ENCODE measurements at places on chromosomes 2 and 18.

GRCh38 chr2:100855606-100856005, 35.7 kb downstream of the NPAS2 start:
- DNase-seq = no peak

DNA sequence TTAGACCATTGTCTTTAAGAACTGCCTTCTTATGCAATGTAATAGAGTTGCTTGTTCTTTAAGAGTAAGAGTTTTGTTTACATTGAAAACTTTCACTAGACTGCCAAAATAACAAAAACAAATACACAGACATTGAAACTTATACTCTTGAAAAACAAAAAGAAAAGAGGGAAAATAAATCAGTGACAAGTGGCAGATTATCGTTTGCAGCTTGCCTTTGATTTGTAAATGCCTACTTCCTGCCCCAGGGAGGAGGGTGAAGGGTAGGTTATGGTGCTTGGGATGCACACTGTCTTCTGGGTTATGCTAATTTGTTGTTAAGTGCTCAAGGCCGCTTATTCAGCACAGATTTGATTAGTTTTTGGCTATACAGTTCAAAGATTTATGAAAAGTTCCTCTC, 198.7 kb downstream of the TGIF1 start:
- DNase-seq = no peak

- no peak for DNase-seq
These were observed 5.6 kb downstream of the RBKS start for GRCh38 chr2:27884601-27885000.

DNA sequence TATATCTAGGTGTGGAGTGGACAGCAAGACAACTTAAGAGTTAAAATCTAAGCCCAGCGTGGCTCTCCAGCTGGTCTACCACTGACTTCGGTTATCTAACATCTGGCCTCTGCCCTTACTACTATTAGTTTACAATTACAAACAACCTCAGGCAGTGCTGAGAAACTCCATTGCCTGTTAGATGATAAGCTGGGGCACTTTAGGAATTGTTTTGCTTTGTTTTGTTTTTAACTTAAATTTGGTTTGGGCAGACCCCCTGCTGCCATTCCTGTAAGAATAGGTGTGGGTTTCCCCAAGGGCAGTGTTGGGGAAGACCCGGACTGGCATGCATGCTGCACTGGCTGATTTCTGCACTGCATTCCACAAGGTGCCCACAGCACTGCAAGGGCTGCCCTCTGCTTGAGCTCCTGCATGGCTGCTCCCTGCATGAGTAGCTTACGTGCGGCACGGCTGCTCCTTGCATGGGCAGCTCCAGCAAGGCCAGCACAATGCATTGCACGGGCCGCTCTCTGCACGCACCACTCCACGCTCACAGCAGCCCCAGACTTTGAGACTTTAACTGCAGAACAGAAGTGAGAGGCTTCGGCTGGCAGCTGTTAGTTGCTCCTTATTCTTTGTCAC, 74.2 kb upstream of the SERTAD2 start:
- DNase-seq = no peak

DNA sequence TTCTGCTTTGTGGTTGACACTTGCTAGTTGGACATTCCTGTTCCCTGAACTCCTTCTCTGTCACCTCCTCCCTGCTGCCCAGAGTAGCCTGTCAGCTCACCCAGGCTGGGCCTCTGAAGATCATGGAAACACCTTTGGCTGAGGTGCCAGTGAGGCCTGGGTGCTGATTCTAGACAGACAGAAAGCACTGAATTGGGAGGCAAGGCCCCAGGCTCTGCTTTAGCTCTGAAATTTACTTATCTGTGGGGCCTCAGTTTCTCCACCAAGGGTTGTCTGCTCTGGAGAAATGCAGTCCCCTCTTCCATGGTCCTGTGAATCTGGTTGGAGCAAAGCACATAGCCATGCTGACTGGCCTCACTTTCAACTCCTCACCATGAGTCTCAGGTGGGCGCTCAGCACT, 104.6 kb upstream of the SIX3 start:
- no peak for DNase-seq

- DNase-seq = no peak
These were observed 13.4 kb upstream of the HPCAL1 start for GRCh38 chr2:10289352-10289751.

- no peak for DNase-seq
These were observed 104.2 kb downstream of the CRIM1 start for GRCh38 chr2:36459725-36460137.

GRCh38 chr2:210188755-210189154, 17.5 kb upstream of the KANSL1L start:
- no peak for DNase-seq

- DNase-seq = no peak
These were observed 5.0 kb downstream of the NAPG start for GRCh38 chr18:10530852-10531251.

- no peak for DNase-seq
These were observed 140.9 kb downstream of the SH3RF3 start for GRCh38 chr2:109269706-109270504.

DNA sequence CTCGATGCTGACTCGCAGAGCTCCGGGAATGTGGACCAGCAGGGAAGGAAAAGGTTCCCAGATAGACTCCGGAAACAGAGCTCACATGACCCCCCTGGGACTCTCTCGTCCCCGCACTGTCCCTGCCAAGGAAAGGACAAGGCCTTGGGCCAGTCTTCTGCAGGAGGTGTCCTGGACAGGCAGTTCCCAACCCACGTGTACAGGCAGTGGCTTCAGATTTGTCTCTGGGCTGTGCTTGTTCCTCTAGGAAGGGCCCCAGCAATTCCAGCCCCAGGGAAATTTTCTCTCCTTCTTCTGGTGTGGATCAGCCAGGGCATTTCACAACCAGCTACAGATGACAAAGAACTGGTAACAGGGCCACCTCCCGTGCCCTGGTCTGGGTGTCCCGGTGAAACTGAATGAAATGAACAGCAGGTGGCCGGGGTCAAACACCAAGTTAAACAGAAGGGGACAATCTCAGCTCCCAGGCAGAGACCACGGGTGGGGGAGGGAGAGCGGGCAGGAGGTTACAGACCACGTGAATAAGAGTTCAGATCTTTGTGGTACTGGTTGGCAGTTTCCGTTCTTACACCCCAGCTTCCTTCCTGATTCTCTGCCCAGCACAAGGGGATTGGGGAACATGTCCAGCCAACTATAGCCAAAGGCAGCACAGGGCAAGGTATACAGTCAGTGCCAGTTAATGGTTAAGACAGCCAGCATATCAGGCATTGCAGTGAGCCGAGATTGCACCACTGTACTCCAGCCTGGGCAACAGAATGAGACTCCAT, 52.2 kb upstream of the CAB39 start:
- peak; percentile 41 for DNase-seq

DNA sequence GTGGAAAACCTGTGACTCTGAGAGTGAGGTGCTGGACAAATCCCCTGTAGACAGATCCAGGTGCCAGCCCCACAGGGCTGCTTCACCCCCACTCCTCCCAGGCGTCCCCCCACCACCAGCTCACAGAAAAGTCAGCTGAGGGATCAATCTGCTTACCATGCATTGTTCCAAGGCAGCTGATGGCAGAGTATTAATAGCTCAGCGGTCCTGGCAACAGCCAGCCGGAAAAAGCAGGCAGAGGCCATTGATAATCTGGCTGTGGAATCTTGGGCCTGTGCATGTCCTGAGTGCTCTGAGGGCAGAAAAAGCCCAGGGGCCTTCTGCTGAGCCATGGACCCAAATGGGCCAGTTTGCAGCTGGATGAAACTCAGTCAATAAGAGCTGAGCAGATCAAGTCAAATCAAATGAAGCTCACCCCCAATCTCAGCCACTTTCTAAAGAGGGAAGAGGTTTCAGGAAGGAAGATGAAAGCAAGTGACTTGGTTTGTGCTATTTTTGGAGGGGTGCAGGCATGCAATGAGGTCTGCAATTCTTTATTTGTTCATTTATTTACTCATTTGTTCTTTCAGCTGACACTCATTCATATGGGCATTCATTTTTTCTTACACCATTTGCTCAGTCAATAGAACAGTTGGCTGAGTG, 63.4 kb downstream of the GYPC start:
- DNase-seq = no peak

GRCh38 chr18:48011926-48012465, 81.5 kb upstream of the SMAD2 start:
- no peak for DNase-seq

- no peak for DNase-seq
These were observed 104.6 kb downstream of the TCF4 start for GRCh38 chr18:55483266-55483871.

GRCh38 chr2:212112401-212112800, 426.2 kb downstream of the ERBB4 start:
- no peak for DNase-seq

GRCh38 chr2:162890690-162891311, 52.2 kb upstream of the KCNH7 start:
- DNase-seq = no peak

DNA sequence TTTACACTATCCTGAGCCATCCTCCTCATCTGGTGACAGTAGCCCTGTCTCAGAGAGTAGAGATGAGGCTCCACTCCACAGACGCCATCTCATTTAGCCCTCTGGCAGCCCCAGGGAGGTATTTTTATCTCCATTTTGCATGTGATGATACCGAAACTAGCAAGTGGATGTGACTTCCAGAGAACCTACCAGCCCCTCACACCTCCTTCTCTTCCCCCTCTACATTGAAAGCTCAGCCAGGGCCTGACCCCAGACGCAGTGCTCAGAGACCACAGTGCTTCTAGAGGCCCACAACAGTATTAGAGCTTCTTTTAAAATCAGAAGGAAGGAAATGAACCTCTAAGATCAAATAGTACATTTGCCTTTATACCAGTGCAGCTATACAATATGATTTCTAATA, 8.3 kb downstream of the GYPC start:
- DNase-seq = peak; percentile 41

GRCh38 chr2:212906620-212907019, 244.8 kb downstream of the IKZF2 start:
- DNase-seq = no peak

- no peak for DNase-seq
These were observed 36.5 kb upstream of the MLPH start for GRCh38 chr2:237450583-237450982.

GRCh38 chr2:161703863-161704262, 79.6 kb downstream of the SLC4A10 start:
- no peak for DNase-seq

GRCh38 chr18:79566771-79567431, 112.7 kb upstream of the CTDP1 start:
- no peak for DNase-seq

DNA sequence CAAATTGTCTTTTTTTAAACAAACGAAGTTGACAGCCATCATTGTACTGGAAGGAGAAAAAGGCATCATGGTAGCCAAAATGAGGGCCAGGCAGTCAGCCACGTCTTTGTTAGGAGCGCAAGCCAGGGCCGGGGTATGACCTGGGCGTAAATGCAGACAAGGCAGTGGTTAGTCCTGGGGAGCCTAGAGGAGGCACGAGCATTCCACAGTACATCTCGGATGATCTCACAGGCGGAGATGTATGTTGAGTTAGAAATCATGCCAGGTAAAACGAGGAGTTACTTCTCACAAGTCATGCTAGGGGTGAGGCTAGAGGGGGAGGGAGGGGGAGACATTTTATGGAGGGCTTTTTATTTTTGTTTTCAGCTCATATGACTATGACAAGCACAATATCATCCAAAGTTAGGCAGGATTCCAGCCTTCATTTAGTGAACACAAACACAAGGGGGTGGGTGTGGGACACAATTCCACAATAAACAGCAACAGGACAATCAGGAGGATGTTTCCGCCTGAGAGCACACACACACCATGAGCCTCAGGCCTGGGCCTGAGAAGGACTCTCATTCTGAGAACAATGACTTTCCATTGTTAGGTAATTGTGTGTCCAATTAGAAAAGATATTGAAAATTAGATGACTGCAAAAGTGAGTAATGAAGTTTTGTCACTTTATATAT, 64.4 kb upstream of the PGAP1 start:
- no peak for DNase-seq

GRCh38 chr2:206713746-206714145, 4.5 kb downstream of the DYTN start:
- no peak for DNase-seq

- no peak for DNase-seq
These were observed 25.5 kb upstream of the MAP4K4 start for GRCh38 chr2:101672047-101672446.

GRCh38 chr18:58044370-58045241, 580 bp downstream of the NEDD4L start:
- DNase-seq = peak; percentile 23

GRCh38 chr2:85728883-85729824, 24.6 kb upstream of the ATOH8 start:
- peak; percentile 63 for DNase-seq

GRCh38 chr2:207711750-207712530, 500 bp downstream of the CCNYL1 start:
- peak; percentile 51 for DNase-seq

DNA sequence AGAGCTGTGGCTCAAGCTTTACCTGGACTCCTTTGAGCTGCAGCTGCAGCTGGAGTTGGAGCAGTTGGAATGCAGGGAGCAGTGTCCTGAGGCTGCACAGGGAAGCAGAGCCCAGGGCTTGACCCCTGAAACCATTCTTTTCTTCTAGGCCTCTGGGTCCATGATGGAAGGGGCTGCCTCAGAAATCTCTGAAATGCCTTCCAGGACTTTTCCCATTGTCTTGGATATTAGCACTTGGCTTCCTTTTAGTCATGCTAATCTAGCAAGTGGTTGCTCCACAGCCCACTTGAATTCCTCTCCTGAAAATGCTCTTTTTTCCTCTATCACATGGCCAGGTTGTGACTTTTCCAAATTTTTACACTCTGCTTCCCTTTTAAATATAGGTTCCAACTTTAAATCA, 108.6 kb upstream of the RNF152 start:
- DNase-seq = no peak

GRCh38 chr18:63980027-63980426, 10.1 kb downstream of the SERPINB8 start:
- DNase-seq = no peak

DNA sequence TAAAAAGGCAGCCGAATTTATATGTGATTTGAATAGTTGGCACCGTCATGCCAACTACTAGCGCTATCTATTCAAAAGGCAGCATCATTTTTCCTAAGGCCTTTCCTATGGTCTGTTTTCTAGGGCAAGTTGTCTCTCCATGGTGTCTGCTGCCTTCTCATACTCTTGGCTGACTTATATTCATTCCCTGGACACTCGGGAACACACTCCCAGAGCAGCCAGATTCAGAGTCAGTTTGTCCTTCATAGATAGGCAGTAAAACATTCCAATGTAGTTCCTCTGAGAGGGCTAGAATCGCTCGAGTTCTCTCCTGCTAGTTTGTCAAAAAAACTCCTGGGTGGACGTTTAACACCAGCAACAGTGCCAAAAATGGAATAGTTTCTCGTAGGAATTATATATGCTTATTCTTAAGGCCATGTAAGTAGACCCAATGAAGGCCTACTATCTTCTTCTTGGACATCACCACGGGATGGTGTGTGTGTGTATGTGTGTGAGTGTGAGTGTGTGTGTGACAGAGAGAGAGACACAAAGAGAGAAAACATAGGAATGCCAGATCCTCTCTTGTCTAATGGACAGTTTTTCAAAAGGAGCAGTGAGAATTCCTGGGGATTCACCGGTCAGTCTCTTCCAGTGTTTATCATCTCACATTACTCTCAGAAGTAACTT, 129.3 kb upstream of the CTAGE1 start:
- no peak for DNase-seq

All from naive thymus-derived CD4-positive, alpha-beta T cell (primary cell).